Stimulated activated CD4-positive, alpha-beta T cell treated with anti-CD3 and anti-CD28 coated beads, Interleukin-15, amount 100 ng/mL, for 1 hour (primary cell): ENCODE measurements at places on chromosomes 3 and 15.

DNA sequence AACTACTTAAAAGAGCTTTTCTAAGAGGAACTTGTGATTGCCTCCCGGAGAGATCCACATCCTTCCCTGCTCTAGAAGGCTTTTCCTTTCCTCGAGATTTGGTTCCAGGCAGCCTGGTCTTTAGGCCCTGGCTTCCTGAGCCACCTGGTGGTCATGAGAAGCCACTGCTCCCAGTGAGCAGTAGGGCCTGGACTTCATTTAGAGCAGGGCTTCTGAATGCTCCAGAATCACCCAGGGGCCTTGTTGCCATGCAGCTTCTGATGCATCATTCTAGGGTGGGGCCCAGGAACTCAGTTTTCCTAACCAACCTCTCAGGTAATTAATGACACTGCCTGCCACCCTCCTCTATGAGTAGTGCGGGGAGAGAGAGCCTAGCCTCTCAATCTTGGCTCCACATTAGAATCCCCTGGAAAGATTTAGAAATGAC lies 29.6 kb downstream of the PSMD6 start:
- peak; percentile 26 for DNase-seq

DNA sequence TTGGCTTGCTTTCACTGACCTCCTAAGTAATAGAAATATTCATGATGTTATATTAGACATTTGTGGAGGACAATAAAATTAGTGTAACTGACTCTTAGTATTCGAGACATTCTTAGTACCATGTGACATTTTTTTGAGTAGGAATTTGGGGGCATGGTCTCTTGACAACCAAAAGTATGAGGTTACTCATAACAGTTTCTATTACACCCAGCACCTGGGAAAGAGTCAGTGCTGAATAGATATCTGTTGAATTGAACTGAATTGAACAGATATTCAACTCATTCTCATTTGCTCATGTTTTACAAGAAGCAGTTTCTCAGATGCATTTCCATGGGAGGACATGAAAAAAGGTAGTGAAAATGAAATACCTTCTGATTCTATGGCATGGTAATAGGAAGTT lies 84.4 kb downstream of the CMSS1 start:
- DNase-seq: no peak

DNA sequence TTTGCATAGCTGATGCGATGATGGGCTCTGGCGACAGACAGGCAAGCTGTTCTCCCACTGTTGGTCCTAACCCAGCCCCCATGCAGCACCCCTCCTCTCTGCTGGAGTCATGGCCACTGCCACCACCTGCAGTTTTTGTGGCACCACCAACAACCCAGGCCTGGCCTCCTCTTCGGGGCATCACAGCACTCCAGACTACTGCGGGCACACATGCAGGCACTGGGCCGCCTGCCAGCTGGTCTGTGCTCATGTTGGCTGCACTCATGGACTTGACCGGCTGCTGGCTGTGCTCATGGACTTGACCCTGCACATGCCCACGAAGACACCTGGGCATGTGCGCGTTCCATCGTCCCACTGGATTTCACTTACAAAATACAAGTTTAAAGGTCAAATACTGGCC lies 130.9 kb upstream of the TMEM108 start:
- DNase-seq: no peak

DNA sequence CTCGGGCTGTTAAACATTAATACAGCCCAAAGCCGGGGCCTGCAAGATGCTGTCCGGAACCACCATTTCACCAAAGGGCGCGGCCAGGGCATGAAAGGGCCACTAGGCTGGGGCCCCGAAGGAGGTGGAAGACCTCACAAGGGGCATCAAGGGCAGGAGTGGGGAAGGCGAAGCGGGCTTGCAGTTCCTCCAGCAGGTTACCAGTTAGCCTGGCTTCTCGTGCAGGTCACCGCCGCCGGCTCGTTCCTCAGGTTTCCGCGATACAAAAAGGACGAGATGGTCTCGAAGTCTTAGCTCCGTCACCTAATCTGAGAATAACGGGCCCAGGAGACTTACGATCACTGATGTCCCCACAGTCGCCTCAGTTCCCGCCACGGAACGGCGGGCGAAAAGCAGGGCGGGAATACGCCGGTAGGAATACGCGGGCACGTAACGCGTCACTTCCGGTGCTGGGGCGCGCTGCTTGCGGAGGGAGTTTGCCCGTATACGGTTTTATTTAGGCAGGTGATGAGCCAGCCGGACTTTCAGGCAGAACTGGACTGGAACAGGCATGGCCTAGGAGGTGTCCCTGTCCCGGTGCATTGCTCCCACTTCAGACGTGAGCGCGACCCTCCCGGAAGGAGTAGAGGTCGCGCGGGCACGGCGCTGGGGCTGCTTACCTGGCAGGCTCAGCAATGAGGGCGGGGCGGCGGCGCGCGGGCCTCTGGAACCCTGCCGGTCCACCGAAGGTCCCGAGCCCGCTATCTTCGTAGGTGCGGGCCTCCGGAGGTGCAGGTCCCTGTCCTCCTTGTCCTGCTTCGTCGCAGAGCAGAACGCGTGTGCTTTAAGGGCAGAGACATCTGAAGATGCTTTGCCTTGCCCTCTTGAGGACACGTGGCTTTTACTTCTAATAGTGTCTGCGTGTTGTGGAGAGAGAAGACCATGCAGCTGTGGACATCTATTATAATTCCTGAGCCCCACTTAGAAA lies at the start of gene RFC4:
Gene RFC4, minus strand, starts transcription at position 394 of the 967 bp plus-strand sequence. CDS start 1,769 bp downstream, outside the sequence.
- peak; percentile 80 for DNase-seq

DNA sequence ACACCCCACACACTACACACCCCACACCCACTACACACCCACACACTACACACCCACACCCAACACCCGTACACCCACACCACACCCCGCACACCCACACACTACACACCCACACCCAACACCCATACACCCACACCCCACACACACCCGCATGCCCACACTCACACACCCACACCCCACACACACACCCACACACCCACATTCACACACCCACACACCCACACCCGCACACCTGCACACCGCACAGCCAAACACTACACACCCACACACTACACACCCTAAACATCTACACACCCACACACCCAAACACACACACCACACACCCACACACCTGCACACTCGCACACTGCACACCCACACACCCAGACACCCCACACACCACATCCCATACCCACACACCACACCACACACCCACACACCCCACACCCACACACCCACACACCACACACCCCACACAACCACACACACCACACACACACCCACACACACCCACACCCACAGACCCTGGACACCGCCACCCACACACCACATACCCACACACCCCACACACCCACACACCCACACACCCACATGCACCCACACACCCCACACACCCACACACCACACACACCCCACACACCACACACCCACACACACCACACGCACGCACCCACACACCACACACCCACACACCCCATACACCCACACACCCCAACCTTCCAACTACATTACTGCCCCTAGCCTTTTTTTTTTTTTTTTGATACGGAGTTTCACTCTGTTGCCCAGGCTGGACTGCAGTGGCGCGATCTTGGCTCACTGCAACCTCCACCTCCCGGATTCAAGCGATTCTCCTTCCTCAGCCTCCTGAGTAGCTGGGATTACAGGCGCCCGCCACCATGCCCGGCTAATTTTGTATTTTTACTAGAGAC lies 16.9 kb downstream of the CEP19 start:
- DNase-seq: peak; percentile 7

DNA sequence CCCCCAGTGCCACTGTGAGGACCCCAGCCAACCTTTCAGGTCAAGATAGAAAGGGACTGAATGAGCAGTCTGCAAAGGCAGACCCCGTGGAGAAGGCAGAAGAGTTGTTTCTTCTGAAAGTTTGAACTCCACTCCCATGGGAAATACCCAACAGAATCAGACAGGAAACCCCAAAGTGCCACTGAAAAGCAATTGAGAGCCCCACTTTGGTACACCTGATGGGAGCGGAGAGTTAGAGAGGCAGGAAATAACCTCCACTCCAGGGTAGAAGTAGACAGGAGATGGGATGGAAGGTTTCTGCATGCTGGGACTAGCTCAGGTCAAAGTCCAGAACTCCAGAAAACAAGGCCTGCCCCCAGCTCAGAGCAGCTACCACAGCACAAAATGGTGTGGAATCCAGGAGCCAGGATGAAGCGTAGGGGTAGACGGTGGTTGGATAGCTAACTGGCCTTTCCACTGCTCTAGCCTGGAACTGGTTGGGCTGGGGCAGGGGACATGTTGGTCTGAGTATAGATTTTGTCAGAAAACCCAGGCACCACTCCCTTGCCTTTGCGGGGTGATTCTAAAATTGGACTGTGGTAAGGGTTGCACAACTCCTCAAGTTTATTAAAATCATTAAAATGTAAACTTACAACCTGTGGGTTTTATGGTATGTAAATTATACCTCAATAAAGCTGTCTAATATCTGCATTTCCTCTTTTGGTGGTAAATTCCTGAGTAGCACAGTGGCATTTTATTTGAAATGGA lies 1.9 kb upstream of the RAB43 start:
- no peak for DNase-seq

DNA sequence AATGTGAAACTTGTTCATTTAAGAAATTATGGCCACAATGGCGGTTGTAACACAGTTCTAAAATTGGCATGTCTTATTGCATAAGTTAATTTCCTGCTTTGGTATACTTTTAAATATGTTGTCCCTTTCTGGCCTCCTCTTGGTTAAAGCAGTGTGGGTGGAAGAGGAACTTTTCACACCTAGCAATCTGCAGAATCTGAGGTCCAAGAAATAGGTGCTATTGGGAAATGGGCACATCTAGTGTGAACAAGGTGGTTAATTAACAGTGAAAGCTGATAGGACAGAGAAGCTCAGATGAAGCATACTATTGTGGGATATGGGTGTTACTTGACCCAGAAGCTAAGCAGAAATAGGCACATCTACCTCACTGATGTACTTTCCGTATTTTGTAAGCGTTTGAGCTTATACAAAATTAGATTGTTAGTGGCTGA lies 10.6 kb downstream of the CMC1 start:
- DNase-seq: no peak

- DNase-seq: no peak
Measured at GRCh38 chr15:70670680-70671079, 92.7 kb downstream of the UACA start.

DNA sequence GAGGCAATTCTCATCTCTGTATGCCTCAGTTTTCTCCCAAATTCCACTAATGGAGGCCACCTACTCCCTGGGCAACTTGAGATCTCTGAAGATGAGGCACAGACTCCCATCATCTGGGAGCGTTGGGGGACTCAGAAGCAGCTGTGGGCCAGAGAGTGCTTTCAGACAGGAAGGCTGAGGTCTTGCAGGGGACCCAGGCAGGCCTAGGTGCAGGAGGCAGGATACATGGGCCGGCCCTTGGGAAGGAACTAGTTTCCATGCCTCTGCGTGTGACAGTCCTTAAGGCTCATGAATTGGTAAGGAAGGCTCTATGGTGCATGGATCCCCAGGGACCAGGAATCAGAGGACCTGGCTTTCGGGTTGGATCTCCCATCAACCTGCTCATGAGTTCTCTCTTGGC lies 14.5 kb downstream of the BMF start:
- no peak for DNase-seq

DNA sequence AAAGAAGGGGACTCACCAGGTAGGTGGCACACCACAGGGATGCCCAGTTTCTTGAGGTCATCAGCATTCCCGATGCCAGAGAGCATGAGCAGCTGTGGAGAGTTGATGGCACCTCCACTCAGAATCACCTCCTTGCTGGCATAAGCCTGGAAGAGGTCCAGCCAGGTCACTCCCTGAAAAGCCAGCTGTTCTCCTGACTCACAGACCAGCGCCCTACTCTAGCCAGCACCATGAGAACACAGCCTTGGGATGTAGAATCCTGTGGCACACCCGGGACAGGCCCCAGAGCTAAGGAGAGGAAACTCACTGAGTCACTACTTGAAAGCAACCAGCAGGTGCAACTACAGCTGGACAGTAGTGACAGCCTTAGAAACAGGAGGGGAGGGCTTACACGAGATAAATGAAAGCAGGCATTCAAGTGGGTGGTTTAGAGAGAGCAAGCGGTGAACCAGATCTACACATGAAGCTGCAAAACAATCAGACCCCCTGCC lies 24.5 kb downstream of the CHDH start:
- DNase-seq: no peak

- DNase-seq: no peak
Measured at GRCh38 chr3:96354742-96355141, 459.7 kb upstream of the EPHA6 start.

GRCh38 chr3:192186498-192186897 lies 540.8 kb downstream of the FGF12 start:
- DNase-seq: no peak

GRCh38 chr15:38624244-38625205 lies 59.9 kb upstream of the RASGRP1 start:
- DNase-seq: no peak

DNA sequence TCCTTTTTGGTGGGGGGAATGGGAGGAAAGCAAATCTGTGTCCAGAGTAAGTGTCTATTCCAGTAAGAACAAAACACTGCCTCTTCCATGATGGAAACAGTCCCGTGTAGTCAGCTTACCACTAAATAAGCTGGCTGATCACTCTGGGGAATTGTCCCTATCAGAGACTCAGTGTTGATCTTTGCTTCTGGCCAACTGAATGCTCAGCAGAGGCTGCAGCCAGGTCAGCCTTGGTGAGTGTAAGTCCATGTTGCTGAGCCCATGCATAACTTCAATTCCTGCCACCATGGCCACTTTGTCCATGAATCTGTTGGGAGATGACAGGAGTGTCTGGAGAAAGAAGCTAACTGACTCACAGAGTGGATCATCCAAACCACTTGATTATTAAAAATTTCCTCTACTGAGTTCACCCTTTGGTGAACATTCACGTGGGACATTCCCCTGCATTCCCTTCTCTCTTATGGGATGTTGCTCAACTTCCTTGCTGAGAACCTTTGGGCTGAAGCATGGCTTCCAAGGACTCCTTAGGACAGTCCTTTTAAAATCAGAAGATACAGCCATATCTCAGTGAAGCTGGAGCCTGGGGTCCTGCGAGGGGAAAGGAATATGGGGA lies 33.9 kb upstream of the XCR1 start:
- DNase-seq: no peak

DNA sequence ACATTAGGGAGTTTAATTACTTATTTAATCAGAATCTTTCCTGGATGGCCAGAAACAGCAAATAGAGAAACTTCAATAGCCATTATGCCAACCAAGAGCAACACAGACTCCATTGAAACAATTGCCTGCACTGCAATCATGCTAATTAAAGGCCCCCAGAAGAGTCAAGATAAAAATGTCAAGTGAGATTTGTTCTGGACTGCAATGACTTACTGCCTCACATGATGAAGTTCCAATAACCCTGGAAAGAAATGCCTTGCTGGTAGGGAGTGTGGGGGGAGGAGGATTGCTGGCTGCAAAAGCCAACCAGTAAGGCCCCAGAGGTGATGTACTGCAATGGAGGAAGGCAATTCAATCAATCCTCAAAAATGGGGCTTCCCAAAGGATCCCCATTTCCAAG lies 257.9 kb downstream of the NTRK3 start:
- no peak for DNase-seq

- DNase-seq: no peak
Measured at GRCh38 chr15:80596521-80596976, 98.6 kb upstream of the ABHD17C start.

GRCh38 chr3:194261581-194262063 lies 89.5 kb downstream of the CPN2 start:
- no peak for DNase-seq

- no peak for DNase-seq
Measured at GRCh38 chr15:46768287-46768686, 949.0 kb upstream of the SEMA6D start.

- DNase-seq: no peak
Measured at GRCh38 chr3:110995461-110996231, 76.0 kb upstream of the NECTIN3 start.
